ENCODE measurements at places on chromosomes 1 and 21.

DNA sequence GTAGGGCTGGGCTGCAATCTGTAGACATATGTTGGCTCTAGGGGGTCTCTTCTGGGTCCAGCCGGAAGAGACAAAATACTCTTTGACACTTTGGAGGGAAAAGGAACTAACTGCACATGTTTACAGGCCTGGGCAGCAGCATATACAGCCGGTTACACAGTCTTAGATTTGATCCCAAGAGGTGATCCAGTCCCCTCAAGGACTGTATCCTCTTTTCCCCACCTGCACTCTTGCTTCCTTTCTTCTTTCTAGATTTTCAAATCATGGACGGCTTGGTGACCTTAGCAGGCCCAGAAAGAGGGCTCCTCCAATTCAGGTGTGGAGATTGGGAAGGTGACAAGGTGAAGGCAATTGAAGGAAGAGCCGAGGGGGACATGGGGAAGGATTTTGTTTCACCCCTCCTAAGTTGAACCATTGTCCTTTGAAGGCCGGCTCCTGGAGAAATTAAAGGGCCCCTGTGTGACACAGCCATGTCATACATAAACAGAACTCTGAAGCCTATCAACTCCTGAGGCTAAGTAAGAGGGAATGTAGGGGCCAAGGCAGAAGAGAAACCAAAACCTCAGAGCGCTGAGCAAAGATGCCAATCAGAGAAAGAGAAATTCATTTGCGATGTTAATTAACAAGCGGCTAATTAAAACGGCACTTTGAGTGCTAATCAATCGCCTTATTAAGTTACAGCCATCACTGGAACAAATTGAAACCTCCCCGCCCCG is 5.9 kb upstream of the BARHL2 start:
- DNase-seq = no peak

GRCh38 chr1:79638382-79638781 is 631.9 kb upstream of the ADGRL4 start:
- DNase-seq = no peak

GRCh38 chr1:73943270-73943669 is 254.7 kb downstream of the LRRIQ3 start:
- DNase-seq = no peak

GRCh38 chr1:2378441-2378851 is 12.9 kb downstream of the MORN1 start:
- DNase-seq = no peak

- no peak for DNase-seq
Observed at GRCh38 chr1:159289060-159289459, 13.1 kb upstream of the FCER1A start.

DNA sequence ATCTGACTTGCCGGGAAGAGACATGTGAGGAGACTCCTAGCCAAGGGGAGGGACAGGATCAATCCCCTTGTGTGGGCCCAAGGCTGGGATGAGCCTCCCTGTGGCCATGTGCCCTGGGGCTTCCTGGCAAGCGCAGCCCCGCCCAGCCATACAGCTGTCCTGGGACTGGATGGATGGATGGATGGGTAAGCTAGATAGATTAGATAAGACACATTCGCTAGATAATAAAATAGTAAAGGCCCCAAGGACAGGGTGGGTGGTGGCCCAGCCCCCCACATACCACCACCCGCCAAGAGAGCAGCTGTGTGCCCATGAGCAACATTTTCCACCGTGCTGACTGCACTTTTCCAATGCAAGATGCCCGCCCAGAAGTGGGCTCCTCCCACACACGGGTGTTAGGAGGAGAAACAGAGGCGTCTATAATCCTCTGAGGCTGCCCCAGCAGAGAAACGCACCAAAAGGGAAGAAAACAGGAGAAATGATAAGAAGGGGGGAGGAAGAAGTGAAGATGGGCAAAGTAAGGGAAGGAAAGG is 25.1 kb downstream of the ZBTB17 start:
- DNase-seq = peak; percentile 79

DNA sequence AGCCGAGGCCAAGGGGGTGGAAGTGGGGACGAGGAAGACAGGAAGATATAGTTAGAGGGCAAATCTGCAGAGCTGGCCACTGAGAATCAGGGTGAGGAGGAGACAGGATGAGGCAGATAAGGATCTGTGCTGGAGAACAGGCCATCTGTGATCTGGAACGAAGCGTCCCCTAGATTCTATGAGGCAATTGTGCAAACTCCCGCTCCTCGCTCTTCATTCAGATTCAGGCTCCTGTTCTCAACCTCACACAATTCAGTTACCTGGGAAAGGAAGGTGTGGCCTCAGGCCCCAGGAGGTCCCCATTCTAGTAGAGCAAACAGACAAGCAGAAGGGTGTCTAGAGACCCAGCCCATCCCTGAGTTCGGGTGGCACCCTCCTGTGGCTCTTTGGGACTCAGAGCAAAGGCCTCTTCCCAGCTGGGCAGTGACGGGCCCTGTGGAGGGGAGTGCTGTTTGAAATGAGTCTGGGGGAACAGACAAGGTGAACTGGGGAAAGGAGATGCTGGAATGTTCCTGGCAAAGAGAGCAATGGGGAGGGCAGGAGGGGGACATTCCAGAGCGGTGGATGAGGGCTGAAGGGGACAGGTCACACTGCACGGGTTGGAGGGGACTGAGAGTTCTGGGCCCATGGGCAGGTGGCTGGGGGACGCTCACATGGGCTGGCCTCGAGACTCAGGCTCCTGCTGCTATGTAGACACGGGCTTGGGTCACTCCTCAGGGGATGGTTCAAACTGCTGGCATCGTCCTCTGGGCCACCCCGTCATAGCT is 39.9 kb upstream of the AJAP1 start:
- no peak for DNase-seq

- DNase-seq = no peak
Observed at GRCh38 chr1:78683079-78683478, 33.4 kb downstream of the IFI44 start.

DNA sequence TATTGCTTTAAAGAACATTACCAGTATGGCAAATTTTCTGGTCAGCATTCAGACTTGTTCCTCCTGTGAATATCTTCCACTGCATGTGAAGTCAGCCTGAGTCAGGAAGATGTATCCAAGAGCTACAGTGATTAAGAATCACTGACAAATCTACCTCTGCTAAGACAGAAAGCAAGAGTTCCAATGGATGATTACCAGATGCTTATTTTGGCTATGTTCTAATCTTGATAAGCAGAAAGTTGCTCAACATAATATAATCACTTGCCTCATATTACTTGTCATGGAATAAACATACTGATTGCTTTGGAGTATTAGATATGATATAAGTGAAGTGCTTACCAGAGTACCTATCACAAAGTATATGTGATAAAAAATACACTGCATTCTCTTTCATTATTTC is 738.1 kb downstream of the ADGRL2 start:
- DNase-seq = no peak

DNA sequence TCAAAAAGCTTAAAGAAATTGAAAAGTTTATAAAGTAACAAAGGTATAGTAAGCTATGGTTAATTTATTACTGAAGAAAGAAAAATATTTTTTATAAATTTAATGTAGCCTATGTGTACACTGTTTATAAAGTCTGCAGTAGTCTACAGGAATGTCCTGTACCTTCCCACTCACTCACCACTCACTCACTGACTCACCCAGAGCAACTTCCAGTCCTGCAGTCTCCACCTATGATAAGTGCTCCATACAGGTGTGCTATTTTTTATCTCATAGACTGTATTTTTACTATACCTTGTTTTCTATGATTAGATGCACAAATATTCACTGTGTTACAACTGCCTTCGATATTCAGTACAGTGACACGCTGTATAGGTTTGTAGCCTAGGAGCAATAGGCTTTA is 106.6 kb downstream of the NR5A2 start:
- DNase-seq = no peak

- no peak for DNase-seq
Observed at GRCh38 chr1:111754984-111755330, 744 bp upstream of the DDX20 start.

GRCh38 chr1:166302989-166303758 is 136.4 kb upstream of the FAM78B start:
- DNase-seq = no peak

GRCh38 chr1:184555665-184556641 is 169.1 kb downstream of the C1orf21 start:
- no peak for DNase-seq

- no peak for DNase-seq
Observed at GRCh38 chr1:228148196-228148861, 1.4 kb upstream of the GJC2 start.

GRCh38 chr1:210363119-210363518 is 34.4 kb downstream of the HHAT start:
- no peak for DNase-seq

DNA sequence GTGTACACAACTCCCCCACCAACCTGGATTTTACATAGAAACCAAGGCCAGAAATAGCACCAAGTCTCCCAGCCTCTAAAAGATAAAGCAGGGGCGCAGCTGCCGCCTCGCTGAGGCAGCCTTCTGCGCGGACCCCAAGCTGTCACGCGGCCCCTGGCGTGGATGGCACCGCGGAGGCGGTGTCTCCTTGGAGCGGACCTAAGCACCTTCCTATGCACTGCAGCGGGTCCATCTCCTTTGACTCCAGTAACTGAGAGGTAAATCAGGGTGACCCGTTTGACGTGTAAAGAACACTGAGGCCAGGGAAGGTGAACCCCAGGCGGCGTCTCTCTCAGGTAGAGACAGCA is 17.0 kb downstream of the ZNF697 start:
- no peak for DNase-seq

DNA sequence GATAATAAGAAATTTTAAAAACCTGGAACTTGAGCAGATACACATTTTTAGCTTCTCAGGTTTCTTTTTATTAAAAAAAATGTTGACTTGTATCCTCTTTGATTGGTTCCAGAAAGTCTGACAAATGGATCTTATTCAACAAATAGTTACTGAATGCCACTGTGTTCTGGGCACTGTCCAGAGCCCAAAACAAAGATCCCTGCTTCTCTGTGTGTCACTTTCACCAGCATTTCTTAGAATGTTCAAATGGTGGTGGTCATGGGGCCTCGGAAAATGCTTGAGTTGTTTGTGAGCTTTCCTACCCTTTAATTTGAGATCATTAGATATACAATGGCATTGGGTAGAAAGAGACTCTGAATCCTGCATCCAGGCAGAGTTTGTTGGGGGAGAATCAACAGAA is 19.9 kb downstream of the ACTN2 start:
- no peak for DNase-seq

DNA sequence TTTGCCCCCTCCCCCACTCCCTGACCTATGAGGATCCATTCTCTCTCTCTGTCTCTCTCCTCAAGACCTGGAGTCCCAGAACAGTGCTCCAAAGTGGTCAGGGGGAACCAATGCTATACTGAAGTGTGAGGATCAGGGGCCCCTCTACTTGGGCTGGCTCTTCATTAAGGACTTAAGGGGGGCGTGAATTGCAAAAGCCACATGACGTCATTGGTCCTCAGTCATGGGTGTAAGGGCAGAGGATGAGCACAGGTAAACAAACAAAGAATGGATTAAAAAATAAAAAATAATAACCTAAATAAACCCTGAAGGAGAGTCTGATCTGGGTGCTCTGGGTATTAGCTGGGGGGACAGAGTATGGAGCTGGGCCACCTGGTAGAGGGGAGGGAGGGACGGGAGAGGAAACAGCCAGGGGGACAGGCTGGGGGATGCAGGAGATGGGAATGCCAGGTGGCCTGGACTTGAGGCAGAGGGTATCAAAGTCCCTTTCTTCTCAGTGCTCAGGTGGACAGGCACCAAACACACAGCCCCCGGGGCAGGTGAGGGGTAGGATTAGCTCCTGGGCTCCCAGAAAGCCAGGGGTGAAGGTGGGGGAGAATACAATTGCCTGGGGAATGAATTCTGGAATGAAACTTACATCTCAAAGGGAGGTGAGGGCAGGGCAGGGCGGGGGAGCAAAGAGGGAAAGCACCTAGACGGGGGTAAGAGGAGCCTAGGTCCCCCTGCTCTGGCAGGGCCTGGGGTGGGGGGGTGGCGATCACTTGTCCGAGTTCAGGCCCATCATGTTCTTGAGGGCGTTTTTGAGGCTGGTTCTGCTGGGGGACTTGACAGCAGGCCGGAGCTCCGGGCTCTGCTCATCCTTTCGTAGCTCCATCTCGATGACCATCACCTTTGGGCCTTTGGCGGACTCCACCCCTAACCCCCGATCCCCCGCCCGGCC is 4.6 kb downstream of the MPZ start:
- DNase-seq = no peak

DNA sequence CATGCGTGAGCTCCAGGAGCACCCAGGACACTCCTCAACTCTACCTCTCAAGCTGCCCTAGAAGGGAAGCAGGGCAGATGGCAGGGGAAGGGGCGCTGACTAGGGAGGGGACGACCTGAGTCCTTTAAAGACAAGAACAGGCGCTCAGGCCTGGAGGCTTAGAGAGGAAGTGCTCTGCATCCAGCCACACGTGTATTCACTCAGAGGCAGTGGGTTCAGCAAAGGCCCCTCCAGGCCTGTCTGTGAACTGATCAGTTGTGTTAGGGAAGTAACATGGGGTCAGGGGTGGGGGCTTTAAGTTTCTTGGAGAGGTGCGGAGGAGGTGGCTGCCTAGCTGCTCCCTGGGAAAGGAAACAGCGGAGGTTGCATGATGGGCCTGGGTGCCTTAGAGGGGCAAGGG is 37.1 kb upstream of the ARF1 start:
- no peak for DNase-seq

- DNase-seq = no peak
Observed at GRCh38 chr1:171858696-171859095, 17.4 kb downstream of the DNM3 start.

GRCh38 chr1:44829506-44830384 is 13.3 kb downstream of the PTCH2 start:
- no peak for DNase-seq
